ENCODE measurements at places on chromosomes 4 and X. TPM values are rescaled to one million over a fixed set of nuclear protein-coding genes. Genes with fewer than 3 reads are reported as not detected.

The RGN gene
- total RNA-seq: not detected

The OTUD6A gene
- total RNA-seq: not detected

The MAGED4 gene
- not detected for total RNA-seq

The SPANXD gene
- total RNA-seq: not detected

The EFNB1 gene
- total RNA-seq: 2.5 TPM

The L1CAM gene
- total RNA-seq: not detected

The USP51 gene
- 2.2 TPM for total RNA-seq

The CT45A10 gene
- total RNA-seq: not detected

GRCh38 chr4:178340468-178340867 is 898.2 kb upstream of the AGA start:
- H3K4me1 ChIP-seq: no peaks in the 10 kb centered on the region
- no peak overlapping the region for H3K27ac ChIP-seq
- no peak overlapping the region for H3K4me3 ChIP-seq
- no peaks in the 10 kb centered on the region for H3K27me3 ChIP-seq

GRCh38 chr4:157121401-157121800 is 45.5 kb downstream of the GLRB start:
- H3K4me3 ChIP-seq: no peak overlapping the region
- H3K36me3 ChIP-seq: no peaks in the 10 kb centered on the region
- H3K4me1 ChIP-seq: no peaks in the 10 kb centered on the region
- DNase-seq: no peak
- H3K27ac ChIP-seq: no peak overlapping the region
- H3K27me3 ChIP-seq: no peaks in the 10 kb centered on the region

DNA sequence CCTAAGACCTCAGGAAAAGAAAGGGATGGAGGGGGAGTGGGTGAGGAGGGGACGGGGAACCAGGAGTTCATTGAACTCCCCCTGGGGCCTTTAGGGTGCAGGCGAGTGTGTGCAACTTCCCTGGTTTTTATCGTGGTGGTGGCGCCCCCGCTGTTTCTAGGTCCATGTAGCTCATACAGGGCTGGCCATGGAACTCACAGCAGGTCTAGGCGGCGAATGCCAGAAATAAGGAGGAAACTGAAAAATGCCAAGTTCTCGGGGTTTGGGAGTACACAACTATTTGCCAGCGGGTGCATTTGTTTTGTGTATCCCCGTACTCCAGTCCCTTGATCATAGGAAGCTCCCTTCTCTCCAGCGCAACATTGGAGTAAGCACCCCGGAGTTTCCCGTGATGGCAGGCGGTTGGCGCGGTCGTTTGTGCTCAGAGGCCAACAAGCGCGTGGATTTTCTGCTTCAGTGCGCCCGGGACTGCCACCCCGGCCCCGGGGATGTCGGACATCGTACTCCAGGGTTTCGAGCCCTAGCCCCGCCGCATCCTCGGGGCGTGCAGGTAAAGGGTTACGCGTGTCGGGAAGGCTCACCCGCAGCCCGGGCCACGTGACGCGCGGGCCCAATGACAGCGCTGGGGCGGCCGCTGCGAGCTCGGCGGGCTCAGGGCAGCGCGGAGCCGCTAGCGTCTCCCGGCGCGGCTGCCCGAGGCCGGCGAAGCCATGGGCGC is 208.9 kb downstream of the NWD2 start:
- H3K4me3 ChIP-seq: no peak overlapping the region
- H3K36me3 ChIP-seq: no peaks in the 10 kb centered on the region
- no peaks in the 10 kb centered on the region for H3K4me1 ChIP-seq
- no peak for DNase-seq

DNA sequence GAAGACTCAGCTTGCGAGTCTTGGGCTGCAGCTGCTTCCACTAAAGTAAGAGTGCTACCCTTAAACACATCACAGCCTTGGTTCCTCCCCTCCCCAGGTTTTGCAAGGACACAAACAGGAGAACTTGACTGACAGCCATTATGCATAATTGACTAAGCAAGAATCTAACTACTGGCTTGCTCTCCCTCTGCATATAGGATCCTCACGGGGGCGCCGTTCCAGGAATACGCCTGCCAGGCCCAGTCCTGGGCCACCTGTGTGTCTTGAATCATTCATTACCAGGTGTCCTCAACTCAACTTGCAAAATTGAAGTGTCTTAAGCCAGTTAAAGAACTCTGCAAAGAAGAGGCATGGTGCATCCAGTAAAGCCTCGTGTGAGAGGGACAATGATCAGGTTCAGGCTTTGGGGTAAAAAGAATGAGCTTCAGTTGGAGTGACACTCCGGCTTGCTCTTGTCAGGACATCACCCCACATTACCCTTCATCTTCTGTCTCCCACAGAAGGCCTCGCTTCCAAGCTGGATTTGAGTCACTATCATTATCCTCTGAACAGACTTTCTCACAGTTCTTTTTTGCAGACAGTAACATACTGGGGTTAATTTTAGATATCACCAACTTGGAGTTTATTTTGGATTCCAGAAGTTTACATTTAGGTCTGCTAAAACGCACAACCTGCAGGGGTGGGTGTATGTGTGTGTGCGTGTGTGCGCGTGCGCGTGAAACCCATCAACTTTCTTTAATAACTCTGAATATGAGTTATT is 273.5 kb upstream of the HS3ST1 start:
- no peaks in the 10 kb centered on the region for H3K27me3 ChIP-seq
- DNase-seq: no peak
- H3K4me1 ChIP-seq: no peaks in the 10 kb centered on the region
- H3K27ac ChIP-seq: no peak overlapping the region

DNA sequence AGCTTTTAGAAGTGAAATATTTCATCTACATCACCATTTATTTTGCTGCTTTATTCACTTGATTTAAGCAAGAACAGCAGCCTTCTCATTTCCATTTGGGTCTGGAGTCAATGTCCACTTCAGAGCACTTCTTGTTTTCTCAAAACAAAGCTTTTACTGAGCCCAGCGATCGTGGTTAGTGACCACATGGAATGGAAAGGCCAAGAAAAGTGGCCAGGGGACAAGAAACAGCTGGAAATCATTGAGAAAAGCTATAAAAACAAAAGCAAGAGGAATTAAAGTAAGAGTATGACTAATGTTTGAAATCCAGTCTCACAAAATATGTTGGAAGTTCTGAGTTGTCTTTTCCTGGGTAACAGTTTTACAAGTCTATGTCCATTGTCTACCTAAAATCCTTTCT is 328.4 kb upstream of the INTU start:
- no peak for DNase-seq
- H3K4me1 ChIP-seq: no peaks in the 10 kb centered on the region
- no peak overlapping the region for H3K4me3 ChIP-seq

DNA sequence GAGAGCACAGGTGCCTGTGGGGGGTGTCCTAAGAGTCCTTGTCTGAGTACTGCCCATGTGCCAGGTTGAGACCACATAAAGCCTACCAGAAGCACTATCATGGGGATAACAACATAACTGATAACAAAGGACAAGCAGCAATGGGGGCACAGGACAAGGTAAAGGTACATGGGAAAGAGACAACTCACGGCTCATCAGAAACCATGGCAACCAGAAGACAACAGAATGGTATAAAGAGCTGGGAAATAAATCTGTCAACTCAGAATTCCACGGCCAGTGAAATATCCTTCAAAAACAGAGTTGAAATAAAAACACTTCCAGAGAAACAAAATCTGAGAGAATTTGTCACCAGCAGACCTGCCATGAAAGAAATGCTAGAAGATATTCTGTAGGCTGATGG is 20.0 kb downstream of the CENPU start:
- peaks cover 15% of the 10 kb centered on the region for H3K4me1 ChIP-seq
- no peaks in the 10 kb centered on the region for H3K27me3 ChIP-seq
- H3K36me3 ChIP-seq: peaks cover 9% of the 10 kb centered on the region
- H3K4me3 ChIP-seq: no peak overlapping the region
- no peak overlapping the region for H3K27ac ChIP-seq
- no peak for DNase-seq

DNA sequence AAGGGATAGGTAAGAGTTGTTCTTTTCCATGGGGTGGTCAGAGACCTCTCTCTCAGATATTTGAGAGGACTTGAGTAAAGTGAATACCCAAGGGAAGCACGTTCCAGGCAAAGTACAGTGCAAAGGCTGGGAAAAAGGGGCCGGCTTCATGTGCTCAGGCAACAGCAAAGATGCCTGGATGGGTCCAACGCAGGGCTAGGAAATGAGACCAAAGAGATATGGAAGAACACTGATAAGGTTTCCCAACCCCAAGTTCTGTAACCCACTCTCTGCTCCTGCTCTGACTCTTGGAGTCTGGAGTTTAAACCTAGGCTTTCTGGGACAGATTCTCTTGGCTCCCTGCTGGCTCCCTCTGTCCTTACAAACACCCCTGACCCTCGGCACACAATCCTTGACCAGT is 36.2 kb upstream of the PROM1 start:
- DNase-seq: no peak
- no peaks in the 10 kb centered on the region for H3K27me3 ChIP-seq
- no peaks in the 10 kb centered on the region for H3K36me3 ChIP-seq
- no peak overlapping the region for H3K27ac ChIP-seq
- peaks cover 11% of the 10 kb centered on the region for H3K4me1 ChIP-seq
- no peak overlapping the region for H3K4me3 ChIP-seq

DNA sequence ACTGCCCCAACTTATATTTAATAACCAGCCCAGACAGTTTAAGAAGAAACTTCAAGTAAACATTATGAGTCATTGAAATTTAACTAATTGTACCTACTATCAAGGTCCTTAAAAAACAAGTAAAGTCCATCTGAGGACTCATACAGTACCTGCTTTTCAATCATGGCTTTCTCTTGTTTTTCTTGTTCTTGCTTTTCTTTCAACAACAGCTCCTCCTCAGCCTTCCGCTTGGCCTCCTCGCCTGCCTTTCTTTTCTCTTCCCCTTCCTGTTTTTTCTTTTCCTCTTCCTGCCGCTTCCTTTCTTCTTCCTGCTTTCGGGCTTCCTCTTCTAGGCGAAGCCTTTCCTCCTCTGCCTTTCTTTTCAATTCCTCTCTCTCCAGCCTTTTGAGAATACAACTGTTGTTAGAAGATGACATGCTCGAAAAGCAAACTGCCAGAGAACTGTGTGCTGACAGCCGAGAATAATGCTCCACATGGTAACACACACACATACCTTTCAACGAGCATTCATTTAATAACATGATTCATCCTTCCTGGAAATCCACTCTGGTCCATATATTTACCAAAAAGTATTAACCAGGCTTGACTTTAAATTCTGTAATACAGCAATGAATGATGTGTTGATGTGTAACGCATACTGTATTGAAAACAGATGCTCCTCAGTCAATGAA is 25.2 kb upstream of the BCLAF3 start:
- no peak overlapping the region for H3K27ac ChIP-seq
- no peaks in the 10 kb centered on the region for H3K36me3 ChIP-seq
- no peaks in the 10 kb centered on the region for H3K27me3 ChIP-seq

DNA sequence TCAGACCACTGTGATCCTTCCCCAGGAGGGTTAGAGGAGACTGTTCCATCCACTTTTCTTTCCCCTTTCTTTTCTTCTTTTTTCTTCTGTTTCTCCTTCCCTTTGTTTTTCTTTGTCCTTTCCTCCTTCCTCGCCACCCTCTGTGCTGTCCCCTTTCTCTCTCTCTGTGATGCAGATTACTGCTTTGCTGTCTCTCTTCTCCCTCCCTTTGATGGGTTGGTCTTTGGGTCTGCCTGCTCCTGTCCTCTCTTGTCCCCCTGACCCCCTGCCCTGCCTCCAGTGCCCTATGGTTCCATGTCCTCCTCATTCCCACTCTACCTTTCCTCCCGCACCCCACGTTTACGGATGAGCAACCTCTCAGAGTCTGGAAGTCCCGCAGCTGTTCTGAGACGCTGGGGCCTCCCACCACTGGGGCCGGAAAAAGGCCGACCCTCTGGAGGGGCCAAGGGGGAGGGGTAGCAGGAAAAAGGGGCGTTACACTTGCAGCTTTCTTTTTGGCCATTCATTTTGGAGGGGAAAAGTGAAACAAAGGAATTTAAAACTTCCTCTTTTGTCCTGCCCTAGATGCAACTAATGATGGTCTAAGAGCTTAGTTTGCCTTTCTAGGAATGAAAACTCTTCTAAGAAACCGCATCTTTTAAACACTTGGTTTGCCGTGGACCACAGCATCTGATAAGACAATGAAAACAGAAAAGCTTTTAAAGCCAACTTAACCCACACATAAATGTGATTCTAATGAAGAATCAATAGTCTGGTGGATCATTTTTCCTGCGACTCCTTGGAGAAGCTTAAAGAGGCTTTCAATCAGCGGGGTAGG is 24.5 kb upstream of the TSR2 start:
- no peak overlapping the region for H3K27ac ChIP-seq
- no peaks in the 10 kb centered on the region for H3K36me3 ChIP-seq
- no peaks in the 10 kb centered on the region for H3K4me1 ChIP-seq
- H3K27me3 ChIP-seq: no peaks in the 10 kb centered on the region

DNA sequence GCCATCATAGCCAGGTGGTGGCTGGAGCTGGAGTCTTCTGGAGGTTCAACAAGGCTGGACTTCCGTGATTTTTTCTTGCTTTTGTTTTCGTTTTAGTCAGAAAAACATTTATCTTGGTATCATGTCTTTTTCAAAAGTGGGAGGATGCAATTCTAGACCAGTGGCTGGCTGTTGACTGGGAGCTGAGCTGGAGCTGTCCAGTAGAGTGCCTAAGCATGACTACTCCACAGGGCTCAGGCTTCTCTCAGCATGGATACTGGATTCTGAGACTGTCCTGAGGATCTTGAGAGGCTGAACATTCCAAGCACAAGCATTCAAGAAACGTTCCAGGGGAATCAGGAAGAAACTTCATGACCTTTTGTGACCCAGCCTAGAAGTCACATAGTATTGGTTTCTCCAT is 598.1 kb downstream of the MID1IP1 start:
- no peaks in the 10 kb centered on the region for H3K4me1 ChIP-seq
- no peak overlapping the region for H3K27ac ChIP-seq
- DNase-seq: no peak
- H3K4me3 ChIP-seq: no peak overlapping the region

DNA sequence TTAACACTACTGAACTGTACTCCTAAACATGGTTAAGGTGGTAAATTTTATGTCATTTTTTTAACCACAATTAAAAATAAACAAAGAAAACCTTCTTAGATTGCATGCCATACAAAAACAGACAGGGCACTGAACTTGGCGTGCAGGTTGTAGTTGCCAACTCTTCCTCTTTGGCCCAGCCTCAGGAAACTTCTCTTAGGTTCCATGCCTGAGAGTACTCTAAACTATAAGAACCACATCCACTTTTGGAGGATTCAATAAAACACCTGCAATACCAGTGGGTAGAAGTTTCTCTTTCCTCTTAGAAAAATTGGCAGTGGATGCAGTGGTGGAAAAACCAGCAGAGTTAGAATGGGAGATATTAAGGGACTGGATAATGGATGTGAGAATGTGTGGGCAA is 103.4 kb downstream of the LUZP4 start:
- no peak overlapping the region for H3K27ac ChIP-seq
- no peaks in the 10 kb centered on the region for H3K36me3 ChIP-seq
- H3K4me1 ChIP-seq: no peaks in the 10 kb centered on the region
- no peak for DNase-seq
- H3K4me3 ChIP-seq: no peak overlapping the region

All from Karpas-422 (cell line).